ENCODE measurements at places on chromosomes 5 and 9.

- no peak for DNase-seq
Measured at GRCh38 chr9:127520941-127521918, 69.9 kb downstream of the LRSAM1 start.

DNA sequence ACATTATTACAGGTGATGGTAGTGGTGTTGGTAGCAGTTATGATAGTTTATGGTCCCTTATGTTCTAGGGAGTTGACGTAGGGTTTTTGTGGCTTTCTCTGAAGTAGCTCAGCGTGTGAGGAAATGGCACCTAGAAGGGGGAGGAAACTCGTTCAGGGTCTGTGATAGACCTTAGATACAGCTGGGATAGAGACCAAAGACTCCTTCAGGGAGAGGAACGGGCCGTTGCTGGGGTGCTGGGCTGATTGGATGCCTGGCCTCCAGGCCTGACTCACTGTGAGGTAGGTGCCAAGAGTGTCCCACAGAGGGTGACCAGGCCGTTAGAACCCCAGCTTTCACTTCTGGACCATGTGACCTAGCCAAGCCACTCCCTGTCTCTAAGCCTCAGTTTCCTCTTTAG, 96.6 kb downstream of the DAB2IP start:
- DNase-seq = no peak

DNA sequence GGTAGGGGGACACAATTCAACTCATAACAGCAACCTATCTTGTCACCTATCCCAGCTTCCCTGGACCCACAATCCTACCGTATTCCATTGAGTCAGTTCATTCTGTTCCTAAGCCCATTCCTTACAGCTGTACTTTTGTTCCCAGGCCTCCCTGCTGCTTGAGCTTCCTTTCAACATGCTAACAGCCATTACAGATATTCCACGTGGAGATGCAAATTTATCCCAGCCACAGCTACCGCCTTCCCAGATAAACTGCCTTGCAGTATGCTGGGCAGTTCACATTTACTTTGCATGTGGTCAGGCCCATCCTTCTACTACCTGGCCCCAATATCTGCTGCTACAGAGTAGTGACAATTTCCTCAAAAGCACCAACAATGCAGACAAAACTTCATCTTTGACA, 23.0 kb downstream of the RIGI start:
- no peak for DNase-seq

- no peak for DNase-seq
Measured at GRCh38 chr9:81635521-81636254, 53.7 kb downstream of the TLE1 start.

DNA sequence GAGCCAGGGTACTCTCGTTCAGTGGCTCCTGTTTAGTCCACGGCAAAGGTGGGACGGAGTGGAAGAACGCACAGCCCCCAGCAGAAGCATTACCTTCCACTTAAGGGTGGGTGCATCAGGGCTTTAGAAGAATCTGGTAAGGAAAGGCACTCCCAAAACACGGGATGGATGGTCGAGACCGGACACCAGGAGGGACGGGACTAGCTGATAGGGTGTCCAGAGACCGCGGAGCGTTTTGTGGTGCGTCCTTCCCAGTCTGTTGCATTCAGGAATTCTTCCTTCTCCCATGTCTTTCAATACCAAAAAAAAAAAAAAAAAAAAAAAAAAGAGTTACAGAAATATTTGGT, 545 bp upstream of the CTSV start:
- no peak for DNase-seq

DNA sequence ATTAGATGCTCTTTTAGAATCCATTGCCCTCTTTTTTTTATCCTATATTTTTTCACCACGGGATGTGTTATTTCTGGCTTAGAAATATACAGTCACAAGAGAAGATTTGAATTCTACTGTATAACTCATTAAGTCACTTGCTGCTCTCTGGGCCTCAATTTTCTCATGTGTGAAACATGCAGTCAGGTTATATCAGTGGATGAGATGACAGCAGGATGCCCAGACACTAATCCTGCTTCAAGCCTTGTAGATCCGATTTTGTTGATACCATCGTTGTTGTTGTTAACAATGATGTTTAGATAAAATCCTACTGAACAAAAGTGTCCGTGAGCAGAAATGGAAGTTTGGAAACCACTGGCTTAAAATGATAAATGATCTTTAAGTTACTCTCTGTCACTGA, 421.9 kb upstream of the DMAC1 start:
- DNase-seq = no peak

- no peak for DNase-seq
Measured at GRCh38 chr9:134858051-134858841, 22.4 kb upstream of the FCN2 start.

DNA sequence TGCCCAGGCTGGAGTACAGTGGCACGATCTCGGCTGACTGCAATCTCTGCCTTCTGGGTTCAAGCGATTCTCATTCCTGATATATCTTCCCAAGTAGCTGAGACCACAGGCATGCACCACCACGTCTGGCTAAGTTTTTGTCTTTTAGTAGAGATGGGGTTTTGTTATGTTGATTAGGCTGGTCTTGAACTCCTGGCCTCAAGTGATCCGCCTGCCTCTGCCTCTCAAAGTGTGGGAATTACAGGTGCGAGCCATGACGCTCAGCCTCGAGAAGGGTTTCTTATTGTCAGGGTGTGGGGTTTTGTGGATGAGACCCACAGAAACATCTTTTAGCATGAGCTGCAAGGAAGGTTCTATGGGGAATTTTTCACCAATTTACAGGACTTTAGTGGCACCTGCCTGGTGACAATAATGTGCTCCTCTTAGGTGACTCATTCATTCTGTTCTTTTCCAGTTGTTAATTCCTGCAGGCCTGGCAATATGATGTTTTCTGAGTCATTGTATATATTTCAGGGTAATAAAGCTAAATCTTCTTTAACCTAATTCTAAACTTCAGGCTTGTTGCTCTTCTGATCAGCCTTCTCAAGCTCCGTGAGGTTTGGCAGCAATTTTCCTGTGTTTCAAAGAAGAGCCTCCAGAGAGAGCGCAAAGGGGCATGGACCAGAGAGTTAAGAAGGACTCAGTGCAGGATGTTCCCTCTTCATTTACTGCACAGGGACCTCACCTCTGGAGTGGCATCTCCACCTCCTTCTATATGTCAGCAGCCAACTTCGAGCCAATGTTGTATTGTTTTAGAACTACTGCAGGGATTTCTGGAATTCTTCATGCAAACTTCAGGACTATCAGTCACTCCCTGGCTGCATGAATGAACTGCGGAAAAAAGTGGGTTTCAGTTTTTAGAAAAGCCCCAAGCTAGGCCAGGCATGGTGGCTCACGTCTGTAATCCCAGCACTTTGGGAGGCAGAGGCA, 77.8 kb upstream of the ZNF618 start:
- no peak for DNase-seq

DNA sequence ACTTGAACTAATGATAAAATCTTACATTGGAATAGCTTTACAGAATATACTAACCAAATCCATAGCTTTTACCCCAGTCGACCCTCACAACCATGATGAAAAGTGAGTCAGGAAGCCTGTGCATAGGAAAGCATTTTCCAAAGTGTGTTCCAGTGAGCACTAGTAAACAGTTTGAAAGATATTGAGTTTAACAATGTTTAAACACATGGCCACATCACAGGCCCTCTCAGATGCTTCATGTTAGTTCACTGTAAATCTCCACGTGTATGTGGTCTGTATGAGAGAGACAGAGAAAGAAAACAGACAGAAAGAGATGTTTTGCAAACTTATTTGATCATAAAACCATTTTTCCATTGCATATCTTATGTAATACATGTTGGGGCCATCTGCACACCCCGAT, 27.0 kb downstream of the PRUNE2 start:
- DNase-seq = no peak

GRCh38 chr5:163453705-163454104, 6.2 kb downstream of the NUDCD2 start:
- no peak for DNase-seq

DNA sequence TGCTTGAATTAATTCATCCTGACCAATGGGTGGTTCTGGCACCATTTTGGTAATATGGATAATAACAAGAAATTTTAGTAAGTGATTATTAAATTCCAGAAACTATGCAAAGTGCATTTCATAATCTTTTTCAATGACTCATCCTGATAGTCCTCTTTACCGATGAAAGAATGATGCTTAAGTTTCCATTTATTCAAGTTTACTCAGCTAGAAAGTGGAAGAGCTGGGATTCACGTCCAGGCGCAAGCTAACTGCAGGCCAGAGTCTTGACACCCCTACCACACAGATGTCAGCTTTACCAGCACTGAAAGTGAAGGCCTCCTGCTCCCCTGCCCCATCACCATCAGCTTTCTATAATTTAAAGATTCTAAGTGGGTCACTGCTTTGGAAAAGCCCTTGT, 493.5 kb upstream of the WWC1 start:
- no peak for DNase-seq

DNA sequence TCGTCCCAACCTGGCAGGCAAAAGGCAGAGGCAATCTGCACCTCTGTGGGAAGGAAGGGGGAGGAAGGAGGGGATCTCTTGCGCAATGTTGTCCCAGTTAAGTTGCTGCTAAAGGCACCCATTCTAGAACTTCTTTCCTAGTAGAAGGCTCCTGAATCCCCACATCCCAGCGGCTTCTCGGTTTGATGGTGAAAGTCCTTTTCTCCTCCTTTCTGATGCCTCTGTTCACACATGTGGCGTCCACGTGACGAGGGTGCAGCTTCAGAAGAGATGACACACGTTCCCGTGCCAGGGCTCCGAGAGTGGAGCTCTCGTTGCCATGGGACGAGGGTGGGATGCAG, 96.9 kb upstream of the FCN2 start:
- DNase-seq = no peak

DNA sequence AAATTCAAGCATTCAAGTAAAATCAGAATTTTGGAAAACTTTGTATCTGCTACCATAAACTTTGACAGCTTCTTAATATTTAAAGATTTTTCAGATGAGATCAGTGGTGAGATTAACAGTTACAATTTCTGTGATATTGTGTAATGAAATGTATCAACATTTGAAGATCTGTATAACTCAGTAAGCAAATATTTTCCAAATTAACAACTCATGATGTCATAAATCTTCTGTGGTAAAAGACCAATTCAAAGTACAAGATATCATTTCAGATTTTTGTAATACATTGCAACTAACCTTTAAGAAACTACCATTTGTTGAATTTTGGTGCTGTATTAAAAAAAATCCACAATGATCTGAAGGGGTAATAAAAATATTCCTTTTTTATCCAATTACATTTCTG, 352.2 kb downstream of the KIAA0825 start:
- DNase-seq = no peak

GRCh38 chr5:91139572-91140200, 243.4 kb downstream of the ARRDC3 start:
- no peak for DNase-seq

DNA sequence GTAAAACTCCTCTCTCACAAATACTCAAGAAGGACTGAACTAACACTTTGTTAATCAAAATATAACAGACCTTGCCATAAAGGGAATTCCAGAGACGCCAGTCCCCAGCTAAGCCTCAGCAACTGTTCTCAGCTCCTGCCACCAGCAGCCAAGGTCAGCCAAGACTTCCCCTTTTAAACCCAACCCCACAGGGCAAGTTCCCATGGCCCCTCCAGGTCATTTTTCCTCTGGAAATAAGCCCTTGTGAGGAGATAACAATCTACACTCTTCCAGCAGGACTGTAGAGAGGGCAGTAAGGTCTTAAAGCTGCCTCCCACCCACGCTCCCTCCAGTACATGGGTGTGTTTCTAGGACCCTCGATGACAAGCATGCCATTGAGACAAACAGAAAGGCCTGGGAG, 78.3 kb downstream of the DPYSL3 start:
- no peak for DNase-seq

DNA sequence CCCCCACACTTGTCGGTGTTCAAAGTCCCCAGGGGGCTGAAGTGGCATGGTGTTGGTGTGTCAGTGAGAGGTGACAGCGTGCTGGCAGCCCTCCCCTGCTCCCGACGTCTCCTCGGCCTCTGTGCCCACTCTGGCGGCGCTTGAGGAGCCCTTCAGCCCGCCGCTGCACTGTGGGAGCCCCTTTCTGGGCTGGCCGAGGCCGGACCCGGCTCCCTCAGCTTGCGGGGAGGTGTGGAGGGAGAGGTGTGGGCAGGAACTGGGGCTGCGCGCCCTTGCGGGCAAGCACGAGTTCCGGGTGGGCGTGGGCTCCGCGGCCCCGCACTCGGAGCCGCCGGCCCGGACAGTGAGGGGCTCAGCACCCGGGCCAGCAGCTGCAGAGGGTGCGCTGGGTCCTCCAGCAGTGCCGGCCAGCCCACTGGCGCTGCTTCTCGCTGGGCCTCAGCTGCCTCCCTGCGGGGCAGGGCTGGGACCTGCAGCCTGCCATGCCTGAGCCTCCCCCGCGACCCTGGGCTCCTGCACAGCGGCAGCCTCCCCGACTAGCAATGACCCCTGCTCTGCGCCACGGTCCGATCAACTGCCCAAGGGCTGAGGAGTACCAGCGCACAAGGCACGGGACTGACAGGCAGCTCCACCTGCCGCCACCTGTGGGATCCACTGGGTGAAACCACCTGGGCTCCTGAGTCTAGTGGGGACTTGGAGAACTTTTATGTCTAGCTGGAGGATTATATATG, 224.1 kb upstream of the RIOK2 start:
- DNase-seq = peak; percentile 74

DNA sequence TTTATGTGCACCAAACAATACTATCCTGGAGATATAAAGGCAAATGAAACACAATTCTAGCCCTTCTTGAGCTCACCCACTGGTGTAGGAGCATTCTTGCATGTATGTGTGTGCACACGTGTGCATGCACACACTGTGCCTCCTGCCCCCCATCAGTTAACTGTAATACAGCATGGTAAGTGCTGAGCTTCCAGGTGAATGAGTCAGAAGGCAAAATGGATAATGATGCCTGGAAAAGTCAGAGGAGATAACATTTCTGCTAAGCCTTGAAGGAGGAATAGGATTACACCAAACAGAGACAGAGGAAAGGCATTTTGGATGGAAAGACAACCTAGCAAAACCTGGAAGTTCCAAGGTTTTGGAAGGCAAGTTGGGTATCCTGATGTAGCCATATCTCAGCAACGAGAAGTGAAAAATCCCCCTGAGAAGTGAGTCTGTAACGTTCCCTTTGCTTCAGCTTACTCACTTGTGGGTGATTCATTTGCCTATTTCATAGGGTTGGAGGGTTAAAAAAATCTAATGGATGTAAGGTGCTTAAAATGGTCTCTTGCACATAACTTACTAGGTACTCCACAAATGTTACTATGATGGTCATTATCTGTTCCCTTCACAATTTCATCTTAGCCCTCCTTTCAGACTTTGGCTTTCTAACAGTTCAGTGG, 101.4 kb upstream of the STC2 start:
- DNase-seq = no peak

GRCh38 chr5:93476251-93476742, 104.7 kb downstream of the NR2F1-AS1 start:
- DNase-seq = no peak

- no peak for DNase-seq
Measured at GRCh38 chr5:118522626-118523025, 465.7 kb downstream of the DTWD2 start.

DNA sequence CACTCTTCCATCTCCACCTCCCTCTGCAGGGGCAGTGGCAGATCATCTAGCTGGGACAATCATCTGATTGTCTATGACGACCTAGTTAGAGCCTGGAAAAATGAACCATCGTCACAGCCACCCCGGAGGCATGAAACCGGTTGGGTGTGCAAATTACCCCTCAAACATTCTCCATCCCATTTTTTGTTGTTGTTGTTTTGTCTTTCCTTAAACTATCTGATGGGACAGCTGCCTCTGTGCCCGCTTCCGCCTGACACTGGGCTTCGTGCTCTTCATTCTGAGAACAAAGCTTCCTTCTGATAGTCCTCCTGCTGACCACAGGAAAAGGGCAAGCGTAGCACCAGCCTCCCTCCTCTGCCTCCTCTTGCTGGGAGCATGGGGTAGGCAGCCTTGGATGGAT, 7.0 kb upstream of the NDST1 start:
- DNase-seq = no peak

GRCh38 chr5:83337453-83338035, 134.0 kb upstream of the VCAN start:
- no peak for DNase-seq
